ENCODE measurements at places on chromosomes 3 and 15.

- no peak for DNase-seq
Observed at GRCh38 chr3:72290859-72291638, 506.1 kb upstream of the PROK2 start.

DNA sequence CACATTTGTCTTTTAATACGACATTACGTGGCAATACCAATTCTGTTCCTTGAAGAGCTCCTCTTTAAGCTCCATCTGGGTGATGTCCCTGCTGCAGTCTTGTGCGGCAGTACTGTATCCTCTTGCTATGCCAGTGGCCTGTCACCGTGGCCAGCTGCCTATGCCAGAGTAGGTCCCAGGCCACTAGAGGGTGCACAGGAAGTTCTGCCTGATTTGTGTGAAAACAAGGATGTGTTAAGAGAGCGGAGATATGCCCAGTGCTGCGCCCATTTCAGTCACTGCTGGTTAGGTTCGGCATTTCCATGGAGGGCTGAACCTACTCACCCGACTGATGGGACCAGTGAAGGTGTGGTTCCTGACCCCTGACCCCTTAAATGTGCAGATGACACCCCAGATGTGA is 25.2 kb downstream of the NIPA1 start:
- DNase-seq = no peak

DNA sequence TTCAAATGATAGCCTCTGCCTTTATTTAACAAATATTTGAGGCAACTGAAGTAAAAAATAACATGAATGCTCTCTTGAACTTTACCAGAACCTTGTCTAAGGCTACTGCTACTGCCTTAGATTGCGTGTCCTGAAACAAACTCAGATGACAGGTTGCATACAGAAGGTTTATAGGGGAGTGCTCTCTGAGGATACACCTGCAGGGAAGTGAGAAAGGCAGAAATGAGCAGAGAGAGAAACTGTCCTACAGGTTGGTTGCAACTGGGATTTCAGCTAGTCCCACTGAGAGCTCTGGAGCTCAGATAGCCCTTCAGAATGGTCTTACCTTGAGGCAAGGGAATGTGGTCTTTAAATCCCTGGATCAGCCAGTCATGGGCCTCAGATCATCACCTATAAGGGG is 165.5 kb downstream of the IL5RA start:
- no peak for DNase-seq

DNA sequence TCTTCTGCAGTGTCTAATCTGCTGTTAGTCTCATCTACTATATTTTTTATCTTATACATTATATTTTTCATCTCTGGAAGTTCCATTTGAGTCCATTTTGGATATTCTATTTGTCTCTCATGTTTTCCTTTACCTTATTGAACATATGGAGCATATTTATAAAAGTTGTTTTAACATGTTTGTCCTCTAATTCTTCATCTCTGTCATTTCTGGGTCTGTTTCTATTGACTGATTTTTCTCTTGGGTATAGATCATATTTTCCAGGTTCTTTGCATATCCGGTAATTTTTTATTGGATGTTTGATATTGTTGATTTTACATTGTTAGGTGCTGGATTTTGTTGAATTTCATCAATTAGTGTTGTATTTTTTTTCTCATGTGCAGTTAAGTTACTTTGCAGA is 37.5 kb upstream of the KLHL24 start:
- no peak for DNase-seq

DNA sequence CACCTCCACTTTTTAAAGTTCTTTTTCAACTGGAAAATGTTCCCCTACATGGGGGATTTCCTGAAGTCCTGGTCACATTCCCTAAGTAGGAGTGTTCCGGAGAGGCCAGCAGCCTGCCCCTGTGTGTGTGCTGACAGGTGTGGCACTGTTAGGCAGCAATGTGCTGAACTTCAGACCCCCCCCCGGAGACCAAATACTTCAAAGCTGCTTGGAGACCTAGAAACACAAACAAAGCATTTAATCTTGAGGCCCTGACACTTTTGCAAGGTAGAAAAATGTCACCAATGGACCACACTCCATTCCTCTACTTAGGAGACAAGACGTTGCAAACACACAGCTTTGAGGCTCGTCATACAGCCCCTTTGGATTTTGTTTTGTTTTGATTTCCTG is 259.6 kb upstream of the CTNNB1 start:
- no peak for DNase-seq

DNA sequence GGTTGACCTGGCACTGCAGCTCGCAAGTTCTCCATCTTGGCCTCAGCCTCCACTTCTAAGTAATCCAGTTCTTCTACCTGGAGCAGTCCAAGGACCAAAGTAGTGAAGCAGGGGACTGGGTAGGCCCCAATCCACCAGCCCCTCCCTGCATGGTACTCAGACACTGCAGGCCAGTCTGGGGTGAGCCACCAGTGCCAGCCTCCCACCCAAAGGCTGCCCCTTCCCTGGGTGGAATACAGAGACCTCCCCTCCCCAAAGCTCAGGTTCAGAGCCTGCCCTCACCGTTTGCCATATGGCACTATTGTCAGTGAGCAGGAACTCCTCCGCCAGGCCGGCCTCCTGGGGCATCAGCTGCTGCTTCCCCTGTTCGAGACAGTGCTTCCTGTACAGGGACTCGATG is 10.8 kb downstream of the POLG start:
- no peak for DNase-seq

DNA sequence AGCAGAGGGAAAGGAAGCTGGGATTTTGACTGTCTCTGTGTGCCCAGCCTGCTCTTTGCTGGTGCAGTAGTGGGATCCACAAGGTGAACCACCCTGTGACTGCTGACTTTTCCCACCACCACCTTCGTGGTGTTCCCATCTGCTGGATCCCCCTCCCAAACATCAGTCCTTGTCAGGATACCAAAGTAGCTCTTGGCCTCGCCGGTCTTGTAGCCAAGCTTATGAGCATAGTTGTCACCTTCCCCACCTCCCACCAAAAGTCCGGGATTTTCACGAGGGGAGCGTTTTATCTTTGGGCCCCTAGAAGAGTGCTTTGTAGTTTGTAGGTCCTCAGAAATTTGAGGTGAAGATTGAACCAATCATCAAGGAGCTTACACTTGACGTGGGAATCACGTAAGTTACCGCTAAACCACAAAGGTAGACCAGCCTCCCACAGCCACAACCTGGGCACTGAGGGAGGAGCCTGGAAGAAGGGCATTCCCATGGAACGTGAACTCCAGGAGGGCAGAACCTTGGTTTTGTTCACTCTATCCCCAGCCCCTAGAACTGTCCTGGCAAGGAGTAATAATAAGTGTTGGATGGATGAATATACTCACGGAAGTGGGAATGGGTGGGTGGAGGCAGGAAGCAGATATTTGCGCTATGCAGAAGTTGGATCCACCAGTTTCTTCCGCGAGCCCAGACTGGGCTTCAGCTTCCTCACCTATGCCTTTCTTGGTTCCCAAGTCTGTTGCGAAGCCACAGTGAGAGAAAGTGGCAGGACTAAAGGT is 814 bp upstream of the TEX264 start:
- no peak for DNase-seq

DNA sequence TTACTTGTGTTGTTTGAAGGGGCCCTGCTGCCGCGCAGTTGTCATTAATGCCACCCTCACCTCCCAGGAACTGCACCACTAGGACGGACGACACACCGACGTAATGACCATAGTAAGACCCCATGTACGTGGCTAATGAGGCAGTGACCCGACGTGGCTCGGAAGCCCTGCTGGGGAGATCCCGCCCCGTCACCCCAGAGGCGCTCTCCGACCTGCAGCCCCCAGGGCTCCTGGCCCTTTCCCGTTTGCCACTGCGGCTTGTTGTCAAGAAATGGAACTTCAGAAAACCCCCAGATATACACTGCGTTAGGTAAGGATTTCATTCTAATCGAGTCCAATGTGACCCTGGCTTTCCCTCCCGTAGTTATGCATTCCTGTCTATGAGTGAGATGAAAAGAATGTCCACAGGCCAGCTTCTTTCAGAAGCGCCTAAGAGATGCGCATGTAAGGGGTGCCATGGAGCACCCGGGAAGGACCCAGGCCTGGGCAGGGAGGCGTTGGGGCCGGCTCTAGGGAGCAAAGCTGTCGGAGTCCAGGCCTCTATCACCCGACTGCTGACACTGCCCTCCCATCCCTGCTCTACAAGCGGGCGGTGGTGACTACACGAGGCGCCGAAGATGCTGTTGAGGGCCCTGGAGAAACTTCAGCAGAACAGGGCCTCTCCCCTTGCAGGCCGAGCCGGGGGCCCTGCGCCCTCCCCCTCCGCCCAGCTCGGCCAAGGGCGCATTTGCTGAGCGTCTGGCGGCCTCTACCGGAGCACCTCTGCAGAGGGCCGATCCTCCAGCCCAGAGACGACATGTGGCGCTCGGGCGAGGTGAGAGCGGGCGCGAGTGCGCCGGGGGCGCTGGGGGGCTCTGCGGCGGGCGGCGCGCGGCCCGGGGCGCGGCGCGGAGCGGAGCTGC is at the start of gene GABRA5:
Gene GABRA5, plus strand, starts transcription at position 765 of the 902 bp plus-strand sequence. CDS start 2,187 bp downstream, outside the sequence.
- DNase-seq = no peak

DNA sequence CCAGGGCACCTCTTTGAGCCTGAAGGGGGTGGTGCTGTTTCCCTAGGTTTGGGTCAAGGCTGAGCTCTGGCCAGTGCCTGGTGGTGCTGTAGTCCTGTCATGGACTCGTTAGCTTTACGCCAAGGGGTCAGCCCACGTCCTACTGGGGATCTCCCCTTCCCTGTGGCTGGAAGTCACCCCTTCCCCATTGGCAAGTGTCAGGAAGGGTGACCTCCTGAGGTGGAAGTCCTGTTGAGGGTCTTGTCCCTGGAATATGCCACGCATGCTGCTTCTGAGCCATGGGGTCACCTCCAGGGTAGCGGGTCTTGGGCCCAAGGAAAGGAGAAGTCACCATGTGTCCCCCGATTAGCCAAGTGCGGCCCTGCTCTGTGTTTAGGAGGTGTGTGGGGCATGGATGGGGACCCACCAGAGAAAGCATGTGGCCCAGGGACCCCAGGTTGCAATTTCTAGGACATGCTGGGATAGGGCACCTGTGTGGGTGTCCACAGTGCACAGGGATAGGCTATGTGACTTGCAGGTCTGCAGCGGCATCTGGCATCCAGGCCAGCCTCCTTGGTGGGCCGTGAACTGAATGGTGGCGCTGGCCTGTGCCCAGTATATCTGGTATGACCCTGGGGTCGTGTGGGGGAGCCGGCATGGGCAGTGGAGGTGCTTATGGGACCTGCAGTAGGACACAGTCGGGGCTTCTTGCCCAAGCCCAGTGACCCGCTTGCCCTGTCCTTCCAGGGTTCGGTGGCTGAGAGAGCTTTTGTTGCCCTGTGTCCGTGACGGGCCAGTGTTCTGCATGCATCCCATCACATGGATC is 226.7 kb downstream of the SNRPN start:
- DNase-seq = no peak

- no peak for DNase-seq
Observed at GRCh38 chr15:67103869-67104268, 38.5 kb downstream of the SMAD3 start.

DNA sequence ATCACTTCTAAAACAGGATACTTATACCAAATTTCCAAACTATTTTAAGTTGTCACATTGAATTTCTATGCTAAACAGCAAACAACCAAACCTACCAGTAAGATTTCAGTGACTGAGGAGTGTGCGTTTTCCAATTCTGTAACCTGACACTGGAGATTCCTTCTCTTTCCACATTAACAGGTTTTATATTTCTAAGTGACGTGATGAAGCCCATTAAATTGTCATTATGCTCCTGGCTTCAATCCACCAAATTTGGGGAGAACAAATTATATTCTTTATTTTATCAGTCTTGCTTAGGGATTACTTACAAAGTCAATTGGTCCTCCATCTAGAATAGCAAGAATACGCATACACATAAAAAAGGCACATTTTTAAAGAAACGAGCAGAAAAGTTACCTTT is 764.8 kb upstream of the NR2F2 start:
- DNase-seq = no peak

GRCh38 chr15:99139276-99139675 is 34.4 kb downstream of the SYNM start:
- DNase-seq = no peak

- no peak for DNase-seq
Observed at GRCh38 chr3:54087581-54088410, 34.6 kb upstream of the CACNA2D3 start.

DNA sequence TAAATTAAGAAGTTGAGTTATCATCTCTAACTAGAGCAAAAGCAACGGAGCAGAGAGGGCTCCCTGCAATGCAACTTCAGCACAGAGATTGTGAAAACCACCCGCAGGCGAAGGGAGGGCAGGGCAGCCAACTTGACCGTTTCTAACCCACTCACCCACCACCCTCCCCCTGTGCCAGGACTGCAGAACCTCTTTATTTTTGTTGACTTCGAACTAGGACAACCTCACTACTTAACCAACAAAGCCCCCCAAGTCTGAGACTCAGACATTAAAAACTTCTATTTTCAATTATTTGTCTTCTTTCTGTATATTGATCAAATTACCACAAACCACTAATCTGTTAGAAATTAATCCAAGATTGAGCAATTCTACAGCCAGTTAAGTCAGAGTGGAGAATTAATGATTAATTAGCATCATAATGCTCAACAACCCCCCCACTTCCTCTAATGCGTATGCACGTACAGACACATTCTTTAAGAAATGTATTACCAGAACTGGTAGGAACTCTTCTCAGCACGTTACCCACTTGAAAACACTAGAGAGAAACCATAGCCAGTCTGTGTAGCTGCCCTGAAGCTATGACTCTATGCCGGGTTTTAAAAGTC is 2.0 kb downstream of the MGLL start:
- DNase-seq = no peak
